Cardiac fibroblast (primary cell): ENCODE measurements at places on chromosomes 16 and 17.

- DNase-seq = no peak
These were observed 154.1 kb upstream of the RPL38 start for GRCh38 chr17:74049167-74049966.

DNA sequence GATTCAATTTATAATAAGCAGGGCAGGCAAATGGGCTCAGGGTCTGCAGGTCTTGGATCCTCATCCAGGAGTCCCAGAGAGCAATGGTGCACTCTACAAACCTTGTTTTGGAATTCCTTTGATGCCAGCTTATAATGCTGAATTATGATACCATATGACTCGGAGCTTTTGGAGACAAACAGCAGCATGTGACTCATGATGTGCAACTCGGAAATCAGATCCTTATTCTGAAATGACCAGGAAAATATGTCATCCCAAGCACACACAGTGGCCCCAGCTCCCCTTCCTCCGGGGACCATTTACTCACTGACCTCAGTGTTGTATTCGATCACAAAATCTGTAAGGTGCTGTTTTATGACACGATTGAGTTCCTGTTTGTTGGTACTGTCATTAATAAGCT lies 20.2 kb upstream of the UMOD start:
- DNase-seq = no peak

GRCh38 chr17:73371285-73371684 lies 59.5 kb upstream of the CDC42EP4 start:
- peak; percentile 88 for DNase-seq

DNA sequence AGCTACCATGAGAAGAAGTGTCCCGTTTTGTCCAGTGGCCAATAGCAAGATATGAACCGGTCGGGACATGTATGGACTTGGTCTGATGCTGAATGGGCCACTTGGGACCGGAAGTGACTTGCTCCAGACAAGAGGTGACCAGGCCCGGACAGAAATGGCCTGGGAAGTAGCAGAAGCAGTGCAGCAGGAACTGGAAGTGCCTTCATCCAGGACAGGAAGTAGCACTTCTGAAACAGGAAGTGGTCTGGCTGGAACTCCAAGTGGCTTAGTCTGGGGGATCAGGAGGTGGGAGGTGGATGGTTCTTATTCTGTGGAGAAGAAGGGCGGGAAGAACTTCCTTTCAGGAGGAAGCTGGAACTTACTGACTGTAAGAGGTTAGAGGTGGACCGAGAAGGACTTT lies 5.3 kb downstream of the EFNB3 start:
- no peak for DNase-seq

DNA sequence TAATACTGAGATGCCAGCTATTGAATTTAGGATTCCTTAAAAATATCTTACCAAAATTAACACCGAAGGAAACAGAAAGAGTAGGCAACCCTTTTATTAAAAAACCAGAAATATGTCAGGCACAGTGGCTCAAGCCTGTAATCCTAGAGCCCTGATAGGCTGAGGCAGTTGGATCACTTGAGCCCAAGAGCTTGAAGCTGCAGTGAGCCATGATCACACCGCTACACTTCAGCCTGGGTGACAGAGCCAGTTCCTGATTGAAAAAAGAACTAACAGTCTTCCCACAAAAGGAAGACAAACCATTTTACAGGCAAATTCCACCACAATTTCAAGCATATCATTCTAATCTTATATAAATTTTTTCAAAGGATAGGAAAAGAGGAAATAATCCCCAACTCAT lies 15.6 kb downstream of the SLFN12 start:
- DNase-seq = no peak

DNA sequence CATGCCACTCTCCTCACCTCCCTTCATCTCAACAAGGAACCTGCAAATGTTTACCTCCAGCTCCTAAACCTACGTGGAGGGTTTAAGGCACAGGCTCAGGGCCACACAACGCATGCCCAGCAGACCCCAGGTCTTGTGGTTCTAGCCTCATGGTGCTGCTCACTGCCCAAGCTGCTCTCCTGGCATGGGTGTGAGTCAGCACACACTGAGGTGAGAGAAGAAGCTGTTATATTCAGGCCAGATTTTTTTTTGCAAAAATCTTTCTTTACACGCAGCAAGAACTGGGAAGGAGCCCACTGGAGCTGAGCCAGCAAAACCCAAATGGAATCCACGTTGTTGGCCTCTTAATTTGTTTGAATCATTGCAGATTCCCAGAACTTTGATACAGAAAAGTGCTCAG lies 5.5 kb upstream of the C16orf96 start:
- peak; percentile 11 for DNase-seq

DNA sequence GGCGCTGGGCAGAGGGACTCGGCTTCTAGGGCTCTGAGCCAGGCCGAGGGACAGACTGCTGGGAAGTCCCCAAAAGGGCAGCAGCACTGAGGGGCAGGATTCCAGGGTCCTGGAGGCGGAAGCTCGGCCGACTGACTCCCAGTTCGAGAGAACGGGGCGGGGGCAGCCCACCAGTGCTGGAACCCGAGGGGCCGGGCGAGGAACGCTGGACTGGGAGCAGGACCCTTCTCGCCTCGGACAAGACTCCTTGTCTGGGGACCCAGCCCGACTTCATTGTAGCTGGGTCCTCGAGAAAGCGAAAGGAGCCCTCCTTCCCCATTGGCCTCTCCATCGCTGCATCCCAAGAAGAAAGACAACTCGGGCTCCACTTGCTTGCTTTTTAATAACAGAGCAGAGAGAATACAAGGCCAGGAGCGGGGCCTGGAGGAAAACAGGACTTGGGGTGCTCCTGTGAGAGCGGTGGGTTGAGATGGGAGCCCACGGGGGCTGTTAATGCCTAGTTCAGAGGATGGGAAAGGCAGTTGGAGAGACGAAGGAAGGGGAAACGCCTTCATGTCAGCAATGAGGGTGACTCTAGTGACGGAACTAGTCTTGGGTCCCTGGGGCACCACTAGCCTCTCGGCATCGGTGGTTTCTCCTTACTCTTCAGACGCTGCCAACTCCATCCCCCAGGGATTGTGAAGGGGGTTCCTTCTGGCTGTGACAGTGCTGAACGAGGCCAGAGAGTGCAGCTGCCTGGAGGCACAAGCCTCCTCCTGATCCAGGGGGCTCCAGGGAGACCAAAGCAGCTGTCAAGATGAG lies 492 bp upstream of the CAMTA2 start:
- DNase-seq = no peak

DNA sequence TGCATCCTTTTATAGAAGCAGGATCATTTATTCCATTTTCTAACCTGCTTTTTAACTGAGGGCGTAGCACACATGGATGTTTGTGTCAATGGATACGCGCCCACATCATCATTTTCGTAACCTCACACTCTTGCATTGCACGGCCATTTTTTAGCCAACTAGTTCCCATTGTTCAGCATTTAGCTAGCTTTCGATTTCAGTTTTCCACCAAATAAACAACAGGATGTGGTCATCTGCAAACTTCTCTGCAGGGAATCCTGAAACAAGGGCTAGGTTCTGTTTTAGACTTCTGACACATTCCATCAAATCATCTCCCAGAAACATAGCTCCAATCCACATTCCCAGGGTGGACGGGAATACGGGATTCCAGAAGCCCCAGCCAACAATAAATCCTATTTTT lies 6.4 kb downstream of the CYB561 start:
- DNase-seq = peak; percentile 75

GRCh38 chr17:50922107-50922506 lies 56.0 kb upstream of the TOB1 start:
- DNase-seq = peak; percentile 37

- no peak for DNase-seq
These were observed 15.3 kb upstream of the TNS4 start for GRCh38 chr17:40516581-40517285.

- peak; percentile 73 for DNase-seq
These were observed 70.5 kb downstream of the RBBP6 start for GRCh38 chr16:24609740-24610415.

DNA sequence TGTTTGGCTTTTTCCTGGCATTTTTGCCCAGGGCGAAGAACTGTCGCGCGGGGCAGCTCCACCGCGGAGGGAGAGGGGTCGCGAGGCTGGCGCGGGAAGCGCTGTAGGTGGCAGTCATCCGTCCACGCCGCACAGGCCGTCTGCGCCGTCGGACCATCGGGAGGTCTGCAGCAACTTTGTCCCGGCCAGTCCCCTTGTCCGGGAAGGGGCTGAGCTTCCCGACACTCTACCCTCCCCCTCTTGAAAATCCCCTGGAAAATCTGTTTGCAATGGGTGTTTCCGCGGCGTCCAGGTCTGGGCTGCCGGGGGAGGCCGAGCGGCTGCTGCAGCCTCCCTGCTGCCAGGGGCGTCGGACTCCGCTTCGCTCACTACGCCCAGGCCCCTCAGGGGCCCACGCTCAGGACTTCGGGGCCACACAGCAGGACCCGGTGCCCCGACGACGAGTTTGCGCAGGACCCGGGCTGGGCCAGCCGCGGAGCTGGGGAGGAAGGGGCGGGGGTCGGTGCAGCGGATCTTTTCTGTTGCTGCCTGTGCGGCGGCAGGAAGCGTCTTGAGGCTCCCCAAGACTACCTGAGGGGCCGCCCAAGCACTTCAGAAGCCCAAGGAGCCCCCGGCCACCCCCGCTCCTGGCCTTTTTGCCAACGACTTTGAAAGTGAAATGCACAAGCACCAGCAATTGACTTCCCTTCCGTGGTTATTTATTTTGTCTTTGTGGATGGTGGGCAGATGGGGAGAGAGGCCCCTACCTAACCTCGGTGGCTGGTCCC lies 2.3 kb upstream of the CBX4 start:
- DNase-seq = no peak
